ENCODE measurements at places on chromosomes 5 and 9. TPM values are rescaled to one million over a fixed set of nuclear protein-coding genes. Genes with fewer than 3 reads are reported as not detected.
A peak's percentile ranks its signal among the peaks of the same experiment; 100 is the strongest.

FAT2 gene
- 0.18 TPM for total RNA-seq

GDA gene
- 1.1 TPM for total RNA-seq

PPIP5K2 gene
- 59.8 TPM for total RNA-seq

GZMA gene
- 0.23 TPM for total RNA-seq

NR3C1 gene
- total RNA-seq: 73.7 TPM

GRCh38 chr5:102678267-102679058, 76.6 kb upstream of the PAM start:
- no peak overlapping the region for H3K27ac ChIP-seq
- no peak overlapping the region for H3K4me3 ChIP-seq
- H3K36me3 ChIP-seq: no peaks in the 10 kb centered on the region
- no peaks in the 10 kb centered on the region for H3K4me1 ChIP-seq
- no peak for DNase-seq
- no peaks in the 10 kb centered on the region for H3K27me3 ChIP-seq

DNA sequence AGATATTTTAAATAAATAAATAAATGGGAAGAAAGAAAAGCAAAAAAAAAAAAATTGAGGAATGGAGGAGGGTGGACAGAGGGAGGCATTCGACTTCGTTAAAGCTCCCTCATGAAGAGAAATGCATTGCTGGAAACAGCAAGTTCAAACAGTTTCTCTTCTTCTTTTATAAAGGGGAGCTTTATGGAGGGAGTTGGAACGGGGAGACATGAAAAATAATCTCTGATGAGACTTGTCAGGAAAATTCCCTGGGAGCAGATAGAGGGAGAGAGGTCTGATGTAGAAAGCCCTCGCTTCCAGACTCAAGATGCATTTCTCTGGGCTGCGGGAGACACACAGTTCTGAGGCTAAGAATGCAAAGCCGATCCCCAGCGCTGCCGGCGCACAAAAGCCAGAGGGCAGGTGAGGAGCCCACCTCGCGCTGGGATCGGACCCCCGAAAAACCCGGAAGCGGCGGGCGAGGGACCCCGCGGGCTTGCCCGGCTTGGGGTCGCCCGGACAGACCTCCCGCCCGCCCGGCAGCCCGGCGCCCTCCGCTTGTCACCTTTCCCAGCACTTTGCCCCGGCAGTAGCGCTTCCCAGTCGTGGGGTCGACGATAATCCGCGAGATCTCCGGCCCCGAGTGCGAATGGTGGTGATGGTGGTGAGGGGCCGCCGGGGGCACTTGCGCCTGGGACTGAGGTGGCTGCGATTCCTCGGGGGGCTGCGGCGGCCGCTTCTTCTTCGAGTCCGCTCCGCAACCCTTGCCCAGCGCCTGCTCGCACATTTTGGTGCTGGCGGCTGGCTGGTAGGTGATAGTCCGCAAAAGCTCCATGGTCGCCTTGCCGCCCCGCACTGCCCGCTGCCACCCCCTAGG, 512 bp downstream of the PLK2 start:
- peak overlapping the region; percentile 87 for H3K4me3 ChIP-seq
- H3K4me1 ChIP-seq: peaks cover 38% of the 10 kb centered on the region
- peaks cover 44% of the 10 kb centered on the region for H3K36me3 ChIP-seq
- peak overlapping the region; percentile 95 for H3K27ac ChIP-seq

GRCh38 chr5:538801-539468, 14.7 kb upstream of the SLC9A3 start:
- no peak overlapping the region for H3K4me3 ChIP-seq
- H3K4me1 ChIP-seq: no peaks in the 10 kb centered on the region
- H3K27me3 ChIP-seq: peaks cover 55% of the 10 kb centered on the region
- DNase-seq: no peak

GRCh38 chr5:1067141-1068121, 44.4 kb downstream of the SLC12A7 start:
- peaks cover 5% of the 10 kb centered on the region for H3K4me1 ChIP-seq
- no peak for DNase-seq
- no peaks in the 10 kb centered on the region for H3K27me3 ChIP-seq
- no peaks in the 10 kb centered on the region for H3K36me3 ChIP-seq

DNA sequence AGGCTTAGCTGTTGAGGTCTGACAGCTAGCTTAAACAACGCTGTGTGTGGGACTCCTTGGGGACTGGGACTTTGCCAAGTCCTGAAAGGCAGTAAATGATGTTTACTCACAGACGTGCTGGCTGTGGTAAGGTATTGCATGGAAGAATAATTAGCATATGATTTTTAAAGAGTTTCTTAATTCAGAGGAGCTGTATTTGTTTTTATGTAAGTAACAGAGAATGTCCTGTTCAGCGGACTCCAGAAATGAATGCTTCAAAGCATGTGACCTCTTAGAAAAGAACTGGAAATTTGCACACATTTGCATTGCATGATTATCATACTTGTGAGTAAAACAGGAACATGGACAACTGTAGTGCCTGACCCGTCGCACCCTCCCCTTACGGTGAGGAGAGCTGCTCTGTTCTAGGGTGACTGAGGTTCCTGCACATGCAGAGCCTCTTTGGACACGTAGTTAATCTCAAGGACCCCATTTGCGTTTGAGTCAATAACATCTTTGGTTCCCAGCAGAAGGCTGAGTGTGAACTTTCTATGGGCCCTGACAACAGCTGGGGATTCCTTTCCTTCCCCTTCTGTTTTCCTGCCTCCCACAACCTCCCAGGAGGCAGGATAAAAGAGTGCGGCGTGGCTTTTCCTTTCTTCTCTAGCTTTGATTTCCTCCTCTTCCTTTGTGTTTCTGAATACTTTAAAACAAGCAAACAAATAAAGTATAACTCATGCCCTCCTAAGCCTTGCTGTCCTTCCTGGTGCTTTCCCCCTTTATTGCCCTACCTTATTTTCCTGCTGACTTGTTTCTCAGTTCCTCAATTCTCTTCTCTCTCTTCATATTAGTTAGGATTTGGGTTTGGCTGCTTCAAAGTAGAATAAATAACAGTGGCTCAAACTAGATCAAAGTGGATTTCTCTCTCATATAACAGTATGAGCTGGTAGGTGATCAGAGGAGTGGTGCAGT, 157.2 kb upstream of the CD180 start:
- DNase-seq: no peak
- H3K36me3 ChIP-seq: no peaks in the 10 kb centered on the region
- H3K4me3 ChIP-seq: no peak overlapping the region
- H3K27me3 ChIP-seq: no peaks in the 10 kb centered on the region

DNA sequence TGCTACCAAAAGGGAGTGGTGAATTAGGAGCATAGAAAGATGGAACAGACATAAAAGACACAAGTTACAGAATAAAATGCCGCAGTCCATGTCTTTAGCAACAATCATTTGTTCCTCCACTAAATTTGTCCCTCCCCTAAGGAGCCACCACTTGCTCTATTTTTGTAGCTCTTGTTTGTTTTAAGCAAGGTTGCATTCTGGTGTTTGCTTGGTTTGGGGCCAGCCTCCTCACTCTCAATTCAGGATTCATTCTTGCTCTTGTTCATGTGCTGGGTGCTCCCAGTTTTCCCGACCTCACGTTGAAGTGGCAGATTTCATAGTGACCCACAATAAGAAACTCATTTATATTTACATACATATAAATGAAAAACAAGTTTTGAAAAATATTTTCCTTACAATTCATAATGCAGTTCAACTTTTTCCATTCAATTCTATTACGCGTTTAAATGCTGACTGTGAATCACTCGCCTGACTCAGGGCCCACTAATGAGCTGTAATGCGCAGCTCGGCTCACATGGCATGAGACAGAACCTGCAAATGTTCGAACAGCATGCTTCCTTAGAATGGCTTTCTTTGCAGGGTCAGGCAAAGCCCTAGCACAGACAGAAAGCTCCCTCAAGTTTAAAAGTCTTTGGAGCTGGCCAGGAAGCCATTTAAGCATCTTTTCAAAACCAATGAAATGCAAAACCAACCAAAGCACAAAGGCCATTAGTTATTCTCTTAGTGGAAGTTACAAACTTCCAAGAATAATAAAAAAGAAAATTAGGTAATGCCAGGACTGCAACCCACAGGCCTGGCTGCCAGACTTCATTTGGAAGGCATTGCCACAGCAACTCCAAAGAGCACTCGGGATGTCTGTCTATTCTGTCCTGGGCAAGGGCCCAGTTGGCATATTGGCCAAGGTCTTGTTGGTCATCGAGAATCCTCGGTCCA, 41.7 kb downstream of the RETREG1 start:
- peaks cover 3% of the 10 kb centered on the region for H3K4me1 ChIP-seq
- no peaks in the 10 kb centered on the region for H3K27me3 ChIP-seq
- H3K36me3 ChIP-seq: peaks cover 3% of the 10 kb centered on the region
- no peak overlapping the region for H3K4me3 ChIP-seq
- DNase-seq: no peak

GRCh38 chr5:90803381-90803780, 244.8 kb downstream of the ADGRV1 start:
- H3K27ac ChIP-seq: no peak overlapping the region
- H3K36me3 ChIP-seq: no peaks in the 10 kb centered on the region
- H3K27me3 ChIP-seq: no peaks in the 10 kb centered on the region
- no peak for DNase-seq
- H3K4me1 ChIP-seq: no peaks in the 10 kb centered on the region

- no peak for DNase-seq
- H3K27me3 ChIP-seq: peaks cover 42% of the 10 kb centered on the region
- no peaks in the 10 kb centered on the region for H3K36me3 ChIP-seq
- peak overlapping the region; percentile 55 for H3K4me3 ChIP-seq
- H3K27ac ChIP-seq: no peak overlapping the region
- H3K4me1 ChIP-seq: no peaks in the 10 kb centered on the region
Observed at GRCh38 chr5:16179936-16180788, 571 bp upstream of the MARCHF11 start.

GRCh38 chr5:139397921-139398320, 3.0 kb upstream of the PROB1 start:
- no peaks in the 10 kb centered on the region for H3K27me3 ChIP-seq
- no peak for DNase-seq
- H3K27ac ChIP-seq: no peak overlapping the region
- H3K4me1 ChIP-seq: peaks cover 24% of the 10 kb centered on the region
- no peaks in the 10 kb centered on the region for H3K36me3 ChIP-seq

DNA sequence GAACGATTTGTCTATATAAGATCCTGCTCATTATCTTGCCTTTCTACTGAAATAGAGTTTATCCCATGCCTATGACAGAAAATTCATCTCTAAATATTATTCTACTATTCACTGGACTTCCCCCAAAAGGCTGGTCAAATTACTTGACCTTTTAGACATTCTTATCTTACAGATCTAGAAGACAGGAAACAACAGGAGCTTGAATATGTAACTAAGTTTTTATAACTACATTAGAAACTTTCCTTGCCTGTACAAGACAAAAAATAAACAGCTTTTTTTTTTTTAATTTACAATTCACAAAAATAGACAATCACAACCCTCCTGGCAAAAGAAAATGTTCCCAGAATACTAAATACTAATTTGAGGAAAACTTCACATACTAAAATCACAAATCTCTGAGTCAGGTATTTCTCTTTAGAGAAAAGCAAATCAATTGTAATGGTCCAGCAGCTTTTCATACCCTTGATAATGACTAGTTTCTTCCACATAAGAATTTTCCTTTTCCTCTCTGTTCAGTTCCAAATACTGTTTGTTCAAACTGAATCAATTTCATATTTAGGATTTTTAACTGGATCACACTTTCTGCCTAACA, 68.6 kb downstream of the MLLT3 start:
- peaks cover 11% of the 10 kb centered on the region for H3K4me1 ChIP-seq
- no peaks in the 10 kb centered on the region for H3K27me3 ChIP-seq
- H3K27ac ChIP-seq: no peak overlapping the region
- H3K4me3 ChIP-seq: no peak overlapping the region

- no peak overlapping the region for H3K4me3 ChIP-seq
- H3K27ac ChIP-seq: no peak overlapping the region
- peaks cover 16% of the 10 kb centered on the region for H3K36me3 ChIP-seq
Observed at GRCh38 chr5:74623748-74624408, 16.6 kb downstream of the ENC1 start.

- H3K27ac ChIP-seq: no peak overlapping the region
- no peak overlapping the region for H3K4me3 ChIP-seq
- DNase-seq: no peak
- H3K27me3 ChIP-seq: no peaks in the 10 kb centered on the region
Observed at GRCh38 chr9:97480174-97480573, 21.3 kb upstream of the TMOD1 start.

- no peaks in the 10 kb centered on the region for H3K36me3 ChIP-seq
- no peak overlapping the region for H3K4me3 ChIP-seq
- no peaks in the 10 kb centered on the region for H3K27me3 ChIP-seq
- H3K4me1 ChIP-seq: peaks cover 10% of the 10 kb centered on the region
Observed at GRCh38 chr5:1788828-1789227, 10.8 kb downstream of the MRPL36 start.

- no peaks in the 10 kb centered on the region for H3K27me3 ChIP-seq
- no peak overlapping the region for H3K27ac ChIP-seq
- H3K36me3 ChIP-seq: no peaks in the 10 kb centered on the region
- DNase-seq: no peak
- H3K4me3 ChIP-seq: no peak overlapping the region
- H3K4me1 ChIP-seq: no peaks in the 10 kb centered on the region
Observed at GRCh38 chr5:124418390-124418789, 328.0 kb downstream of the ZNF608 start.

DNA sequence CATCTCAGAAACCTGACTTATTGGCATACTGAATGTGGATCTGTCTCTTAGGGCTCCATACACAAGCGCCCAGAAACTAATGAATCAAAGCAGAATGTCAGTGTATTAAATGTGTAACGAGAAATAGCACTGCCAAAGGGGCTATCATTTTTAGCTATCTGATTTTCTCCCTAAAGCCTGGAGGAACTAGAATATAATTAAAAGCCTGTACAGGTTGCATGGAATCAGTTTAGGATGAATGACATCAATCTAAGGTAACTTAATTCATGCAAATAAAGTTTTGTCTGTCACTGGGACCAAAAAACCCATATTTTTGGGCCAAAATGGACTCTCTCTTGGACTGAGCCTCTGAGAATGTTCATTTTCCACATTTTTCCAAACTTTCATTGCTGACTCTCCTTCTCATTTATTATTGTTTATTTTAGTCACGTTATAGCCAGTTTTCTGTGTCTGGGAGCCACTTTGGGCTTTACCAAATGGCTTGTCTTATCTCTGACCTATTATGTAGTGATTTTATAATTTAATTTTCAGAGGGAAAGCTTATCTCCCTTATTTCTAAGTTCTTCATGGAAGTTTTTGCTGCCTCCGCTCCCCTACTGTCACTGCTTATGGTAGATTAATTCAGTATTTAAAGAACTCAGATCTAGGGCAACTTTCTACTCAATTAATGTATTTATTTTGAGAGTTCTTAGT, 47.0 kb downstream of the PRR16 start:
- no peak overlapping the region for H3K4me3 ChIP-seq
- no peaks in the 10 kb centered on the region for H3K36me3 ChIP-seq
- H3K27ac ChIP-seq: no peak overlapping the region
- no peaks in the 10 kb centered on the region for H3K27me3 ChIP-seq

GRCh38 chr5:36763454-36763853, 113.1 kb upstream of the NIPBL start:
- no peak for DNase-seq
- no peaks in the 10 kb centered on the region for H3K36me3 ChIP-seq
- H3K4me1 ChIP-seq: no peaks in the 10 kb centered on the region
- no peak overlapping the region for H3K4me3 ChIP-seq
- H3K27me3 ChIP-seq: no peaks in the 10 kb centered on the region
- H3K27ac ChIP-seq: no peak overlapping the region

- H3K27ac ChIP-seq: no peak overlapping the region
- no peaks in the 10 kb centered on the region for H3K36me3 ChIP-seq
- H3K4me3 ChIP-seq: no peak overlapping the region
- no peaks in the 10 kb centered on the region for H3K27me3 ChIP-seq
- DNase-seq: no peak
Observed at GRCh38 chr5:162174358-162174974, 106.9 kb downstream of the GABRG2 start.

GRCh38 chr9:31783491-31783890, 601.0 kb upstream of the ACO1 start:
- no peaks in the 10 kb centered on the region for H3K27me3 ChIP-seq
- no peak overlapping the region for H3K27ac ChIP-seq
- no peaks in the 10 kb centered on the region for H3K36me3 ChIP-seq
- no peak overlapping the region for H3K4me3 ChIP-seq
- no peaks in the 10 kb centered on the region for H3K4me1 ChIP-seq

GRCh38 chr5:60586307-60586901, 113.6 kb downstream of the DEPDC1B start:
- no peak overlapping the region for H3K4me3 ChIP-seq
- no peaks in the 10 kb centered on the region for H3K4me1 ChIP-seq
- H3K36me3 ChIP-seq: no peaks in the 10 kb centered on the region
